ENCODE measurements at places on chromosomes 6 and 20.
A peak's percentile ranks its signal among the peaks of the same experiment; 100 is the strongest.

GRCh38 chr6:154404791-154405400 lies 48.3 kb upstream of the IPCEF1 start:
- no peak for ATAC-seq

GRCh38 chr6:19690325-19691075 lies 146.7 kb upstream of the ID4 start:
- ATAC-seq: no peak

- ATAC-seq: no peak
Measured at GRCh38 chr20:32823737-32824588, 4.2 kb downstream of the MAPRE1 start.

- peak; percentile 29 for ATAC-seq
Measured at GRCh38 chr6:7243179-7243981, 69.6 kb downstream of the SSR1 start.

- no peak for ATAC-seq
Measured at GRCh38 chr6:53744321-53744720, 50.5 kb upstream of the LRRC1 start.

- ATAC-seq: no peak
Measured at GRCh38 chr6:168387911-168388310, 53.1 kb upstream of the SMOC2 start.

- no peak for ATAC-seq
Measured at GRCh38 chr6:167963589-167964057, 33.8 kb upstream of the KIF25 start.

GRCh38 chr6:140697585-140697984 lies 1323.1 kb upstream of the CITED2 start:
- ATAC-seq: no peak

DNA sequence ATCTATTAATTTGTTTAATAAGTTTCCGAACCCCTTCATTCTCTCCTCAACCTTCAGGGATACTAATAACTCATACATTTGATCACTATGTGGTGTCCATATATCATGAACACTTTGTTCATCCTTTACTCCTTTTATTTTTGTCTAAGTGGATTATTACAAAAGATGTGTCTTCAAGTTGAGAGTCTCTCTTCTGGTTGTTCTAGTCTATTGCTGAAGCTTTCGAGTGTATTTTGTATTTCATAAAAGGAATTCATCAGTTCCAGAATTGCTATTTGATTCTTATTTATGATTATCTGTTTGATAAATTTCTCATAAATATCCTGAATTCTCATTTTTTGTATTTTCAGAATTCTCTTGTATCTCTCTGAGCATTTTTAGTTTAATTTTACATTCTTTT lies 96.5 kb upstream of the RUNX2 start:
- ATAC-seq: no peak

DNA sequence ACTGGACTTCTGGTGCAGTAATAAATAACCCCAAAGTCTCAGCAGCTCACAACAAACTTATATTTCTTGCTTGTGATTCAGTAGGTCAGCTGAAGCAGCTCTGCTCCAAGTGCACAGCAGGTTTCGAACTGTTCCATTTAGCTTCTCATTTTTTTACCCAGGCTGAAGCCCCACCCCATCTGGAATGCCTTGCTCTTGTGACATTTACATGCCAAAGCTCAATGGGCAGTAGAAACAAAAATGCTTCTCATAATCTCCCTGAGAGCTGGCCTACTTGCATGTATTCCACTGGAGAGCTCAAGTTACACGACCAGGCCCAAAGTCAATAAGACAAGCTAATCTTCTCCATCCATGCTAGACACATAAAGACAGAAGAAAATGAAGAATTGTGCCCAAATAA lies 165.2 kb downstream of the HAO1 start:
- ATAC-seq: no peak

DNA sequence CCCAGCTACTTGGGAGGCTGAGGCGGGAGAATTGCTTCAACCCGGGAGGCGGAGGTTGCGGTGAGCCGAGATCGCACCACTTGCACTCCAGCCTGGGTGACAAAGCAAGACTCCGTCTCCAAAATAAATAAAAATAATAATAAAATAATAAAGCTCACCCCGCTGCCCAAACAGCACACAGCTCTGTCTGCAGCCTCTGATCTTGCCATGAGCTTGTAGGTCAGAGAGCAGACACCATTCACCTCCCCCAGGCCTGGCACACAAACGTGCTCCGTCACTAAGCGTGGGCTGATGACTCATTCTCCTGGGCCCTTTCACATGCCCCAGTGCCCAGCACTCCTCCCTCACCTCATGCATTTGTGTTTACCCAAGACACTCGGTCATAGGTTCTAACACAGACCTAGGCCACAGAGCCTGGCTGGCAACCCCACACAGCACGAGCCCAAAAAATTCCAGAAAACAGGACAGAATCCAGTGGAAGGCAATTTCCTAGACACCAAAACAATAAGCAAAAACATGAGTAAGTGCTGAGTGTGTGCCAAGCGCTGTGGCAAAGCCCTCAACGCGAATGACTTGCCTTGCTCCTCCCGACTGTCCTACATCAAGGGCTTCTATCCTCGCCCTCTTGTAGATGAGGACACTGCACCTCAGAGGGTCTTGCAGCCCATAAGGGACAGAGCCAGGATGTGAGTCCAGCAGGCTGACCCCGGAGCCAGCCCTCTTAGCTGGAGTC lies 18.0 kb downstream of the ATP9A start:
- peak; percentile 66 for ATAC-seq

- ATAC-seq: no peak
Measured at GRCh38 chr6:138105880-138106664, 1.1 kb downstream of the PERP start.

Measured in activated CD4-positive, CD25-positive, alpha-beta regulatory T cell treated with anti-CD3 and anti-CD28 coated beads, Interleukin-2, amount 50 U/mL, for 24 hours (primary cell).